ENCODE measurements at places on chromosomes 2 and 18.
A peak's percentile ranks its signal among the peaks of the same experiment; 100 is the strongest.

DNA sequence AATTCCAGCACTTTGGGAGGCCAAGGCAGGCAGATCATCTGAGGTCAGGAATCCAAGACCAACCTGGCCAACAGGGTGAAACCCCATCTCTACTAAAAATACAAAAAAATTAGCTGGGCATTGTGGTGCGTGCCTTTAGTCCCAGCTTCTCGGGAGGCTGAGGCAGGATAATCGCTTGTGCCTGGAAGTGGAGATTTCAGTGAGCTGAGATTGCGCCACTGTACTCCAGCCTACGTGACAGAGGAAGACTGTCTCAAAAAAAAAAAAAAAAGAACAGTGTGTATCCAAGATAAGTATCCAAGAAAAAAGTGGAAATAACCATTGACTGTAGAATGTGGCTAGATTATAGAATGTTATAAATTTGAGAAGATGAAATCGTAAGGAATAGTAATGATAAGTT lies 142.1 kb downstream of the FAM124B start:
- DNase-seq = no peak

- DNase-seq = no peak
Measured at GRCh38 chr2:62554440-62554839, 48.4 kb upstream of the TMEM17 start.

- DNase-seq = no peak
Measured at GRCh38 chr2:125169764-125170146, 1144.7 kb downstream of the CNTNAP5 start.

GRCh38 chr18:12315490-12315889 lies 7.4 kb downstream of the TUBB6 start:
- no peak for DNase-seq

GRCh38 chr18:57771193-57771592 lies 31.9 kb downstream of the ATP8B1 start:
- no peak for DNase-seq

DNA sequence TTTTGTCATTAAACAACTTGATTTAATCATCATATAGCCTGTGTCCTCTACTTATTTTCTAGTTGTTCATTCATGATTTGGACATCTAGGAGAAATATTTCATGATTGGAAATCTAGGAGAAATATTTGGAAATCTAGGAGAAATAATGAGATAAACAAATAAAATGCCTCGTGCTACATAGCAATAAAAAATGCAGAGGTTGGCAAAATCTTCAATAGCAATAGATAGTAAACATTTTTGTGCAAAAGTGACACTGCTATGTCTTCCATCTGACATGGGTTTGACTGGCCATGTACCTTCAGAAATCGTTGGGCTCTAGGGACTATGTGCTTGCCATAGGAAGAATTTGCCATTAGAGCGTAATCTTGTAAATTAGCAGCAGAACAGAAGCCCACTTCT lies 1304.5 kb upstream of the ZEB2 start:
- no peak for DNase-seq

- DNase-seq = no peak
Measured at GRCh38 chr2:98761267-98761781, 30.4 kb upstream of the MGAT4A start.

GRCh38 chr2:38619458-38620164 lies 16.9 kb upstream of the HNRNPLL start:
- peak; percentile 41 for DNase-seq

- no peak for DNase-seq
Measured at GRCh38 chr2:207813942-207814341, 44.2 kb upstream of the FZD5 start.

GRCh38 chr2:165793779-165794535 lies at the start of gene GALNT3:
GALNT3 (minus strand) TSS chr2:165794247; CDS start chr2:165770700, 23,547 bp downstream.
- peak; percentile 51 for DNase-seq
